ENCODE measurements at places on chromosomes 1 and 21.

DNA sequence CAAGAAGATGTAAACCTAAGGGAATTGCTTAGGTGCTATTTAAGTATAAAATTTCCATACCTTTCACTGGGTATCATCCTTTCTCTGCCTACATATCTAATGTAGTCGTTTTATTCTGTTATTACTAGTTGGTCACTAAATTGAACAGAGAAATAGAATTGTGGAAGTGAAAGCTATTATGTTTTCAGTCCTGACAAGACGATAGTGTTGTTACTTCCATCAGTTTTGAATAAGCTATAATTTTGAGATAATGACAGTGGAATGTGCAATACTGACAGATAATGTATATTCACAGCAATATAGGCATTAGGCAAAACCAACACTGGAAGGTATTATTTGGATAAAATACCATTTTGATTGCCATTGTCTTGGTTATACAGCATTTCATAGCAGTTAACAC, 181.8 kb downstream of the ADGRL2 start:
- no peak for DNase-seq

- no peak for DNase-seq
Observed at GRCh38 chr1:168665975-168666374, 63.0 kb downstream of the DPT start.

DNA sequence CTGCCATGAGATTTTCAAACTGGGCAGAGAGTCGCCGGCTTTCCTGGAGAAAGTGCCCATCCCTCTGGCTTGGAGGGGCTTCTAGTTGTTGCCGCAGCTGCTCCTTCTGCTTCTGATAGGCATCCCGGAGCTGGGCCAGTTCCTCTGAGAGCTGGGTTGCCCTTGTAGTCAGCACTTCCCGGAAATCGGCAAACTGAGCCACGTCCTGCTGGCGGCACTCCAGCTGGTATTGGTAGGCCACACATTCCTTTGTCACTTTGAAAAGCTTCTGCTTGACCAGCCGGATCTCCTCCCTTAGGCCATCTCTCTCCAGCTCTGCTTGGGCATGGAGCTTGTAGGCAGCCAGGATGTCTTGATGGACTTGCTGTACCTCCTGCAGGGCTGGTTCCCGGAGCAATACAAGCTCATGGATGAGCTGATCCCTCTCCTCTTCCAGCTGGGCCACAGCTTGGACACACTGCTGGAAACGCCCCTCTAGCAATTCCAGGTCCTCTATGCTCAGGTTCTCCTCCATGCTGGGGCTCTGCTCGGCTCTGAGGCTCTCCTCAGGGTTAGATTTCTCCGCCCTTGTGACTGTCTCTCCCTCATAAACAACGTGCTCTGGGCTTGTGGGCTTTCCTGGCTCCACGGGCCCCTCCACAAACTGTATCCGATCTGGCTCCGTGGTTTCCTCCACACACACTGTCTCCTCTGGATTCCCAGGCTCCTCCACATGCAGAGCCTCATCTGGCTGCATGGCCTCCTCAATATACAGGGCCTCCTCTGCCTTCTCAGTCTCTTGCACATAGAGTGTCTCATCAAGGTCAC, 7.3 kb downstream of the SYNC start:
- no peak for DNase-seq

- no peak for DNase-seq
Observed at GRCh38 chr1:82848043-82848442, 1047.3 kb downstream of the ADGRL2 start.

DNA sequence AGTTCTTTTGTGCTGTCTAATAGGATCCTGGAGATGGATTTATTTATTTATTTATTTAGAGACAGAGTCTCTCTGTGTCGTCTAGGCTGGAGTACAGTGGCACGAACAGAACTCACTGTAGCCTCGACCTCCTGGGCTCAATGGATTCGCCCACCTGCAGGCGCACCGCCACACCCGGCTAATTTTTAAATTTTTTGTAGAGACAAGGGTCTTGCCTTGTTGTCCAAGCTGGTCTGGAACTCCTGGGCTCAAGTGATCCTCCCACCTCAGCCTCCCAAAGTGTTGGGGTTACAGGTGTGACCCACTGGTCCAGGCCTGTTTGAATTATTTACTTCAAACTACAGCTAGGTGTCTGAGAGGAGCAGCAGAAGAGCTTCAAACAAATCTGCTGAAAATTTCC, 9.6 kb upstream of the SPEN start:
- no peak for DNase-seq

DNA sequence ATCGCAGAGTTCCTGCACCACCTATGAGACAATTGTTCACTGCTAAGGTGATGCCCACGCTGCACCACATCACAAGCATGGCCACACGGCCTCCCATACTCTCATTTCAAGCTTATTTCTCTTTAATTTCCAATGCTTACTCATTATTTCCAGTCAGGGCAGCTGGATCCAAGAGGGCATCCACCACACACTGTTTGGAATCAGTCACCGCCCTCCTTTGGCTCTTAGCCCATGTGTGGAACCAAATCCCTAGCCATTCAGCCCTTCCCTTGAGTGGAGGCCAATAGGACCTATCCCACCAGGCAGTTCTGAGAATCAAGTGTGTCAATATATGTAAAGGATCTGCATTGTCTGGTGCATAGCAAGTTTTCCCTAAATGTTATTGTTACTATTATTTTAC, 26.3 kb upstream of the PALMD start:
- DNase-seq = no peak

GRCh38 chr1:185328255-185328654, 11.2 kb upstream of the IVNS1ABP start:
- no peak for DNase-seq

DNA sequence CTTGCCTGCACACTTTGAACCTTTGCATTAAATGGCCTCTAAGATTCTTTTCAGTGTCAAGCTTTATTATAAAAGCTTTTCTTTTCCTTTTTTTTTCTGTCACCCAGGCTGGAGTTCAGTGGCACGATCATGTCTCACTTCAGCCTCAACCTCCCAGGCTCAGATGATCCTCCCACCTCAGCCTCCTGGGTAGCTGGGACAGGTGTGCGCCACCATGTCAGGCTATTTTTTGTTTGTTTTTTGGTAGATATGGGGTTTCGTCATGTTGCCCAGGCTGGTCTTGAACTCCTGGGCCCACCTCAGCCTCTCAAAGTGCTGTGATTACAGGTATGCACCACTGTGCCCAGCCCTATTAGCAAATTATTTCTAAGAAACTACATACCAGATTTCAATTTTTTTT, 52.9 kb downstream of the GADD45A start:
- no peak for DNase-seq

DNA sequence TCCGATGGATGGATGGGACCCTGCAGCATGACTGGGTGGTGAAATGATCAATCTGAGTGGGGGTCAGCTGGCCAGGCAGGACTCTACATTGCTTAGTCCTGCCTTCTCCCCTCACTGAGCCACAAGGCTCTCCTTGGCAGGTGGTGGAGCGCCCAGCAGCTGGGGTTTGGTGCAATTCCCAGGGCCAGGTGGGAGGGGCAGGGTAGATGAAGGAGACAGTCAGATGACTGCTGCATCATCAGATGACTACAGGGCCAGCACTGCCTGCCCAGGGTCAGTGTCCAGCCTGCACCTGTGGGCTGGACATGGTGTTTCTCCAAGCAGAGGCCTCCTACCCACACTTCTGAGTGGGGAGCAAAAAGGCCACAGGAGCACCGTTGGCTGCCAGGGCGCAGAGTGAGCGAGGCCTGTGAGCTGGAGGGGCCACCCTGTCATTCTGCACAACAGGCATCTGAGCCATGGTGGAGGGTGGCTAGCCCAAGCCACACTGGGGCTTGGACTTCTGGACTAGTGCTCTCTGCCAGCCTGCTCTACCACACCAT, 103.9 kb upstream of the EDN2 start:
- DNase-seq = no peak

DNA sequence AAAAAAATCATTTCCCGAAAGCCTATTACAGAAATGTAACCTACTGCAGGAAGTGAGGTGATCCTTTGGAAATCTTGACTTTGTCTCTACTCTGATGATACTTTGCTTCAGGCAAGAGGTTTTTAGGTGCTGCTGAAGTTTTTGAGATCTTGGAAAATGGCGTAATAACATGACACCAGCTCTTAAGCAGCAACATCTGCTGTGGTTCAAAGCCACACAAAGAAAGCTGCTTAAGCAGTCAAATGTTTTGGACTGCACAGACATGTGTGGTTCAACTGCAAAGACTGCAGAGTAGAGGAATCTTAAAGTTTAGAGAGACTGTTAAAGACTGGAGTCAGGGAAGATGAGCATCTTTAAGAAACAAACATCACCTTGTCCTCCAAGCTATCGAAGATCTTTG, 139.0 kb downstream of the RASAL2 start:
- no peak for DNase-seq

GRCh38 chr21:26804895-26805609, 40.2 kb downstream of the ADAMTS1 start:
- DNase-seq = no peak

DNA sequence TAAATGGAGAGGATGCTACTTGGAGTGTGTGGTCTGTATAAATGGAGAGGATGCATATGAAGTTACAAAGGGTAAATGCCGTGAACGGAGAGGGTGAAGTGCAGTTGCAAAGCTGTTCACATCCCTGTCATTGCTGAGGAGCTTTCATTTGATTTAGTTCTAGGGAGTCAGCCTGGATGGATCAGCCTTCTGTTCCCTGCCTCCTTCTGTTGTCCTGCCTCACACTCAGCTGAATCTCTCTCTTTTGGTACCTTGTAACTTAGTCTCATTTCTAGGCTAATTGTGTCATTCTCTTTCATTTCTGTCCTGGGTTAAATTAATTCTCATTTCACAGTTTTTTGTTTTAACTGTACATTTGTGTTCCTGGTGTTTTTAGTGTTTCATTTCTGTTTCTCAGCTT, 133.2 kb upstream of the COL6A1 start:
- no peak for DNase-seq

DNA sequence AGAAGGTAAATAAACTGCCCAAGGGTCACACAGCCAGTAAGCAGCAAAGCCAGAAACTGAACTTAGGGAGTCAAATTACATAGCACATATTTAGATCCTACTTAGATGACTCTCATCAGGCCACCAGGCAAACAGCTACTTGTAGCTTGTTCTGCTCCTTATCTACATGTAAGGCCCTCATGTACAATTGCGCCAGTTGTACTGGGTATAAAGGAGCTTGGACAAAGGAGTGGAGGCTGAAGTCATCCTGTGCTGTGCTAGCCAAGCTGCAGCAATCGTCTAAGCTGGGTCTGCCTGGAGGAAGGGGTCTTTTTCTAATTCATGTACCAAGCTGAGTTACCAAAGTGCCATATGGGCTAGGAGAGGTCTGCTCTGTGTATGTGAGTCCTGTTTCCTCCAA, 12.8 kb downstream of the ETNK2 start:
- DNase-seq = no peak

DNA sequence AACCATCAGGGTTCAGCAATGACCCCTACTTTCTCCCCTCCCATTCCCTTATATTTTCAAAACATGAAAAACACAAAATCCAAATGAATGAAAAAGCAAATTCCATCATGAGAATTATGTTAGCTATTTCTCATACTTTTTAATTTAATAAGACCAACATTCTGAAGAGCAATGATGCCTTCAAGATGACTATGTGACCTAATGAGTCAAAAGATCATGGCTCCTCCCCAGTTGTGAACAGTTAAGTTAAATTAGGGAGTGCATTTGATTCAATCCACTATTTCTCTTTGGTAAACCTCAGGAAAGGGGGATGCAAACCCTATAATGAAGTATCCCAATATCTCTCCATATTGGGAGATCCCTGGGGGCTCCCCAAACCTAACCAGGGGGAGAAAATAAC, 36.5 kb downstream of the PUM1 start:
- no peak for DNase-seq

- no peak for DNase-seq
Observed at GRCh38 chr1:162204129-162204822, 134.8 kb downstream of the NOS1AP start.

DNA sequence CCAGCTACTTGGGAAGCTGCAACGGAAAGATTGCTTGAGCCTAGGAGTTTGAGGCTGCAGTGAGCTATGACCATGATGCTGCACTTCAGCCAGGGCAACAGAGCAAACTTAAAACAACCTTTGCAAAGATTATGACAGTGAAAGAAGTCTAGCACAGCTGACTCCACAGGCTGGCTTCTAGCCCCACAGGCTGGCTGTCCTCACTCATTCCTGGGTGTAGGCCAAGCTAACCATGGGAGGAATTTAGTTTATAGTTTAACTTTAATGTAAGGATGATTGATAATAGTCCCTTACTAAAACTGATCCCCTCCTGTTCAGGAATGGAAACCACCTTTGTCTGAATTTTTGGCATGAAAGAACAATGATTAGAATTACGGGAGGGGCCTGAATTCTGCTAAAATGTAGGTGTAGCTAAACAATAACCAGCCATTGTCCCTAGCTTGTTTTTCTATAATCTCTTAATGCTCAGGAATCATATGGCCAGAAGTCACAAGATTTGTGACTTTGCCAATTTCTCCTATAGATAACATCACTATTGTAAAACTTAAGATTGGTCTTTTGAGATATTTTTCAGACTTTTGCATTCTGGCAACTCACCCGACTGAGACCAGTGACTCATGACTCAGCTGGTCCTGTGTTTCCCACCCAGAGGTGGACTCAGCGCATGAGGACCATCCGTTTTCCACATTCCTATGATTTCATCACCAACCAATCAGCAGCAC, 28.1 kb upstream of the SGIP1 start:
- no peak for DNase-seq

- DNase-seq = no peak
Observed at GRCh38 chr21:44579833-44580144, 615 bp downstream of the KRTAP10-5 start.

GRCh38 chr21:44790368-44790767, 11.3 kb downstream of the UBE2G2 start:
- no peak for DNase-seq

DNA sequence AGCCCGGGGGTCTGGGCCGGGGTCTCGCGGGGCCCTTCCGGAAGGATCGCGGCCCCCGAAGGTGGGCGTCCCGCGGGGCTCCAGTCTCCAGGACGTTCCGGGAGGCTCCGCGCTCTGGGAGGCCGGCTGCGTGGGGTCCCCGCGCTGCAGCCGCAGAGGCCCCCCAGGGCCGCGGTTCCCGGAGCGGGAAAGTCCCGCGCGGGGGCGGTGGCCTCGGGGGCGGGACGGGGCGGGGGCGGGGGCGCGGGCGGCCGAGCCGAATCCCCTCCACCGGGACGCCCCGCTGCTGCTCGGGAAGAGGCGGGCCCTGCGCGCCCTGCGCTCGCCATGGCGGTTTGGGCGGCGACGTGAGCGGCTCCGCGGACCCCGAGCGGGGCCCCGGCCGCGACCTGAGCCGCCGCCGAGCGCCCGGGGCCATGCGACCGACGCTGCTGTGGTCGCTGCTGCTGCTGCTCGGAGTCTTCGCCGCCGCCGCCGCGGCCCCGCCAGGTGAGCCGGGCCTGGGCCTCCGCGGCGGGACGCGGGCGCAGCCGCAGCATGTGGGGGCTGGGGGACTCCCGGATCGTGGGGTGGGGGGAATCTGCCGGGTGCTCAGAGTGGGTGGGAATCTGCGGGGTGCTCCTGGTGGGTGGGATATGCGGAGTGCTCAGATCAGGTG, at the start of gene IFNGR2:
Gene IFNGR2 (plus strand): TSS at position 286 of the 658 bp plus-strand sequence. CDS start 131 bp downstream, at position 417.
- no peak for DNase-seq
